ENCODE measurements at places on chromosomes 12 and 14. TPM values are rescaled to one million over a fixed set of nuclear protein-coding genes. Genes with fewer than 3 reads are reported as not detected.

The BDKRB2 gene
- total RNA-seq = 0.15 TPM

The FAM222A gene
- 2.8 TPM for total RNA-seq

The SLC25A47 gene
- 0.13 TPM for total RNA-seq

The NR1H4 gene
- not detected for total RNA-seq

The KCNK13 gene
- total RNA-seq = 0.39 TPM

GRCh38 chr12:111596985-111597830 lies 1.9 kb downstream of the ATXN2 start:
- H3K36me3 ChIP-seq = no peaks in the 10 kb centered on the region
- DNase-seq = peak; percentile 67
- H3K27me3 ChIP-seq = no peaks in the 10 kb centered on the region
- peak overlapping the region; percentile 86 for H3K4me3 ChIP-seq
- no peak overlapping the region for H3K27ac ChIP-seq

DNA sequence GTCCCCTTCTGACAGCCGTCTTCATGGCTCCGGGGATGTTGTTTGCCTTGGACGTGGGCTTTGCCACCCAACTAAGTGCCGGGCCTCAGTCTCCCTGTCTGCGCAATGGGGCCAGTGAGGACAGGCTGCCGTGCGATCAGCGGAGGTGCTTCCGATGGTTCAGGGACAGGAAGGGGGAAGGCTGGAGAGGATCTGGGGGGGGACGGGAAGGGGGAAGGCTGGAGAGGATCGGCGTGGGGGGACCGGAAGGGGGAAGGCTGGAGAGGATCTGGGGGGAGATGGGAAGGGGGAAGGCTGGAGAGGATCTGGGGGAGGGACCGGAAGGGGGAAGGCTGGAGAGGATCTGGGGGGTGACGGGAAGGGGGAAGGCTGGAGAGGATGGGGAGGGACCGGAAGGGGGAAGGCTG lies 3.4 kb downstream of the MMP17 start:
- no peak overlapping the region for H3K27ac ChIP-seq
- H3K4me3 ChIP-seq = peak overlapping the region; percentile 78
- H3K27me3 ChIP-seq = no peaks in the 10 kb centered on the region
- no peaks in the 10 kb centered on the region for H3K4me1 ChIP-seq

- no peaks in the 10 kb centered on the region for H3K27me3 ChIP-seq
- no peaks in the 10 kb centered on the region for H3K36me3 ChIP-seq
- DNase-seq = no peak
- H3K27ac ChIP-seq = no peak overlapping the region
- no peaks in the 10 kb centered on the region for H3K4me1 ChIP-seq
These were observed 40.0 kb downstream of the GPR65 start for GRCh38 chr14:88044776-88045446.

GRCh38 chr12:19036673-19037357 lies 92.7 kb upstream of the PLEKHA5 start:
- H3K4me1 ChIP-seq = no peaks in the 10 kb centered on the region
- H3K27me3 ChIP-seq = no peaks in the 10 kb centered on the region
- no peak for DNase-seq
- H3K36me3 ChIP-seq = peaks cover 26% of the 10 kb centered on the region

GRCh38 chr12:123120452-123121166 lies 30.3 kb downstream of the PITPNM2 start:
- H3K4me1 ChIP-seq = no peaks in the 10 kb centered on the region
- no peak overlapping the region for H3K27ac ChIP-seq

- H3K27me3 ChIP-seq = no peaks in the 10 kb centered on the region
- H3K27ac ChIP-seq = no peak overlapping the region
- H3K4me1 ChIP-seq = no peaks in the 10 kb centered on the region
- H3K36me3 ChIP-seq = peaks cover 52% of the 10 kb centered on the region
These were observed 303 bp downstream of the GAPDH start for GRCh38 chr12:6534695-6534944.

DNA sequence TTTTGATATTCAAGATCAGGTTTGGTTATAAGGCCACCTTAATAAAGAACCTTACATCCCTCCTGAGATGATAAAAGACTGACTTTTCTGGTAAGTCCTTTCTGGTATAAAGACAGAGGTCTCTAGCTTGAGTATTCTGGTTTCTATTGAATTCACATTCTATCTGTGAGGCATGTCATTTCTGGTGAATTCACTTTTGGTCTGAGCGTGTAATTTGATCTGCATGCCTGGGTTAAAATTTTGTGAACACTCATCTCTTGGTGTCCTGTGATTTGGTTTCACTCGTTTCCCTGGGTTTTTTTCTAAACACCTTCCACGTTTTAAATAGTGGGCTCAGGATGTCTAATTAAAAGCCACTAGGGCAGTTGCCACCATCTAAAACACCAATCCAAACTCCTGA lies 12.2 kb downstream of the EIF5 start:
- peaks cover 39% of the 10 kb centered on the region for H3K36me3 ChIP-seq
- H3K4me3 ChIP-seq = no peak overlapping the region
- DNase-seq = no peak

GRCh38 chr14:26255213-26255612 lies 342.6 kb downstream of the NOVA1 start:
- no peak for DNase-seq
- no peak overlapping the region for H3K4me3 ChIP-seq
- H3K27ac ChIP-seq = no peak overlapping the region
- peaks cover 9% of the 10 kb centered on the region for H3K36me3 ChIP-seq
- H3K4me1 ChIP-seq = no peaks in the 10 kb centered on the region
- no peaks in the 10 kb centered on the region for H3K27me3 ChIP-seq

- H3K27me3 ChIP-seq = no peaks in the 10 kb centered on the region
- no peak overlapping the region for H3K4me3 ChIP-seq
- no peak overlapping the region for H3K27ac ChIP-seq
- DNase-seq = no peak
- H3K36me3 ChIP-seq = no peaks in the 10 kb centered on the region
These were observed 38.2 kb downstream of the FZD10 start for GRCh38 chr12:130200445-130200844.

All from H9 (cell line).